ENCODE measurements at places on chromosomes 2 and 18.

DNA sequence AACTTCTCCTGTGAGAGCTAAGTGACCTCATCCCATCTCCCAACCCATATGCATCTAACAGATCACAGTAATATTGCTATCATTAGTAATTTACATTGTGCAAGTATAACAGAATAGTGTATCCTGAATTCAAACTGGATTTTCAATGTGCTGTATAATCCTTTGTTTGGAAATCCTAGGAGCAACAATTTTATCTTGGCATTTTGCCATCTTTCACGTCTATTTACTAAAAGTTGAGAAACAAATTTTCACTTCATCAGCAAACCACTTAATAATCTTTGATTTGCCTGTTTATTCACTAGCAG is 3.8 kb downstream of the HNRNPLL start:
- DNase-seq = no peak

- DNase-seq = no peak
Observed at GRCh38 chr18:240175-240574, 27.7 kb downstream of the THOC1 start.

DNA sequence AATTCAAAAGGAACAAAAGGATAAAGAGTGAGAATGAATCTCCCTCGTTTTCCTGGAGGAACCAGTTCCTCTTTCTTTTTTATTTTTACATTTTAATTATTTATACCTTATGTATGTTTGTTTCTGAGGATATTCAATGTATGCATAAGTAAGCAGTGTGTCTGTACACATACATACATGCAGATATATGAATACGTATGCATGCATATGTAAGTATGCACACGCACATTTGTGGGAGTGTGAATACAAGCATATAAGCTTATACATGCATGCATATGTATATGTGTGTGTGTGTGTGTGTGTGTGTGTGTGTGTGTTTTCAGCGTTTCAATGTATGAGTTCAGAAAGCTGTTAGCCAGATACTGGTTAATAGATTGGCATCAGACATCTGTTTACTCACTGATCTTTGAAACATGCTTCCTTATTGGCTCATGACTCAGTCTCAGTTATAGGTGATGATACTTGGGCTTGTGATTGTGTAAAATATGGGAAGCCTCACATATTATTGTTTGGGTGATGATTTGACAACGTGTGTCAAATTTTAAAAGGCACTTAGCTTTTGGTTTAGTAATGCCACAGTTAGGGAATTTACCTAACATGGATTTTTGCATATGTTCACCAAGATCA is 279.7 kb upstream of the TRIB2 start:
- DNase-seq = no peak

GRCh38 chr2:67108231-67108630 is 288.9 kb upstream of the ETAA1 start:
- DNase-seq = no peak

GRCh38 chr18:39232490-39232889 is 1666.9 kb upstream of the CELF4 start:
- DNase-seq = no peak

DNA sequence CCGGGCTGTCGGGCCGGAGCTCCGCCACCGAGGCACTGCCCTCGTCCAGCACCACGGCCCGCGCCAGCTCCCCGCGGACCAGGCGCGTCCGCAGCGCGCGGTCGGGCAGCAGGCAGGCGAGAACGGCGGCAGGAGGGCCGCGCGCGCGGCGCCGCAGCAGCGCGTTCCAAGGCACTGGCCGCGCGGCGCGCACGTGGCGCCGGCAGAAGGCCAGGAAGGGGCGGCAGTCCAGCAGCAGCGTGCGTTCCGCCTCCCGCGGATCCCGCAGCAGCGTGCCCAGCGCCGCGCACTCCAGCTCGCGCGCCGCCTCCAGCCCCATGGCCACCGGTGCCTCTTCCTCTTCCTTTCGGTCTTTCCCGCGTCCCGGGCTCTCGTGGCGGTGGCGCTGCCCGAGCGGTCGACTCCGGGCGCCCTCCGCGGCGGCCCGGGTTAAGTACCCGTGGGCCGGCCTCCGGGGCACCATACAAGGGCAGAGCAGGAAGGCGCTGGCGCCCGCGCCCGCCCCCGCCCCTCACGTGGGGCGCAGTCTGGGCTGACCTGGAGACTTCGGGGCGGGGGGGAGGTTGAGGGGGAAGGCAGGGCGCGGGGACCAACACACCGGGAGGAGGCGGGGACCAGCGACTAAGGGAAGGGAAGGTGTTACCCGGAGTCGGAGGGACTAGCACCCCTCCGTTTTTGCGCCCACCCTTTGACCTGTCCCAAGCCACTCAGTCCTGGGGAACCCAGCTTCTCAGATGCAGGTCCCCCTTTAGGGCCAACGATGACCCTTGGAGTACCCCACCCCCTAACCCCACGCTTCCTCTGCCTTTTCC is at the start of gene DUSP2:
DUSP2 (minus strand) TSS at position 405 of the 812 bp plus-strand sequence; CDS start at position 319, 86 bp downstream.
- peak; percentile 91 for DNase-seq

- DNase-seq = no peak
Observed at GRCh38 chr2:185221-185620, 78.6 kb downstream of the SH3YL1 start.

DNA sequence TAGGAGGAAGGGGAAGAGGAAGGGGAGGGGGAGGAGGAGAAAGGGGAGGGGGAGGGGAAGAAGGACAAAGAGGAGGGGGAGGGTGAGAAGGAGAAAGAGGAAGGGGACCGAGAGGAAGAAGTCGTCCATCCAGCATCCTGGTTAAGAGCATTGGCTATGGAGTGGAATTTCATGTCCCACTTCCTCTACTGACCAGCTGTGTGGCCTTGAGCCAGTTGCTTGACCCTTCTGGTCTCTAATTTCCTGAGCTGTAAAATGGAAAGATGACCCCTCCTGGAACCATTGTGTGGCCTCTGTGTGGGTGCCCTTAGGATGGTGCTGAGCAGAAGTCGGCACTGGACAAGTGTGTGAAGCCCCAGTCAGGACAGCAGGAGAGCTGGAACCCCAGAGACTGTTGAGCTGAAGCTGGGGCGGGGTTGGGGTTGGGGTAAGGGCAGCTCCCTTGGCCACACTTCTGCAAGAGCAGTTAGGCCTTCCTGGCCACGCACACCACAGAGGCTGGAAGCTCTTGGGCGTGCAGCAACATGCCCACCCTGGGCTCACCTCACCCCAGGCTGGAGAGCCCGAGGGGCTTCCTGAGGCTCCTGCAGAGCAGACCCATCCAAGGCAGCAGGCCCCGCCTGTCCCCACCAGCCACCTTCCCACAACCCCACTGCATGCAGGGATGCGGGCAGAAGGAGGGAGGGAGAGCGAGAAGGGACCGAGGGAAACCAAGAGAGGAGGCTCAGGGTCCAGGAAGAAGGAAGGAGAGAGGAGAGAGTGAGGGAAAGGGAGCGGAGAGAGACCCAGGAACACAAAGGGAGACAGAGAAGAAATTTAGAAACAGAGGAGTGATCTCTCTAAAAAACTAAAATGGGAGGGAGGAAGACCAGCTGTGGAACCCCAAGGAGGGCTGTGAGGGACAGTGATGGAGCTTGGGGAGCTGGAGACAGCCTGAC is 16.2 kb downstream of the ADRA2B start:
- DNase-seq = no peak

GRCh38 chr2:68193144-68193543 is 35.5 kb downstream of the PNO1 start:
- DNase-seq = no peak

DNA sequence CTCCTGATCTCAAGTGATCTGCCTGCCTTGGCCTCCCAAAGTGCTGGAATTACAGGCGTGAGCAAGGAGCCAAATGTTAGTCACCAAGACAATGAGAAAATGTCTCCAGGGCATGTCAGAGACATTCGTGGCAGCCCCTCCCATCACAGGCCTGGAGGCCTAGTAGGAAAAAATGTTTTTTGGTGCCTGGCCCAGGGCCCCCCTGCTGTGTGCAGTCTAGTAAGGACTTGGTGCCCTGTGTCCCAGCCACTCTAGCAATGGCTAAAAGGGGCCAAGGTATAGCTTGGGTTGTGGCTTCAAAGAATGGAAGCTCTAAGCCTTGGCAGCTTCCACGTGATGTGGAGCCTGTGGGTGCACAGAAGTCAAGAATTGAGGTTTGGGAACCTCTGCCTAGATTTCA is 12.5 kb upstream of the TXNL4A start:
- no peak for DNase-seq

DNA sequence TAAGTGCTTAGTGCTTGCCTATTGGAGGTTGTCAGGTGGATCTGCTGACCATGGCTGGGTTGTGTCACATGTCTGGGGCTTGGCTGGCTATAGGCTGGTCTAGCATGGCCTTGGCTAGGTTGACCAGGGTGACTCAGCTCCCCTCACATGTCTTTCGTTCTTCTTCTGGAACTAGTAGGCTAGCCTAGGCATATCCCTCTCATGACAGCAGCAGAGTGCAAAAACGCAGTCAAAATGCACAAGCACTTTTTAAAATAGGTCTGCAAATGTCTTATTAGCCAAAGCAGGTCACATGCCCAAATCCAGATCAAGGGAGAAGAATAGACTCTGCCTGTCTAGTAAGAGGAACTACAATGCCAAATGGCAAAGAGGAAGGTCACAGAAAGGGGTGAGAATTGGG is 179.7 kb upstream of the ACVR2A start:
- no peak for DNase-seq

DNA sequence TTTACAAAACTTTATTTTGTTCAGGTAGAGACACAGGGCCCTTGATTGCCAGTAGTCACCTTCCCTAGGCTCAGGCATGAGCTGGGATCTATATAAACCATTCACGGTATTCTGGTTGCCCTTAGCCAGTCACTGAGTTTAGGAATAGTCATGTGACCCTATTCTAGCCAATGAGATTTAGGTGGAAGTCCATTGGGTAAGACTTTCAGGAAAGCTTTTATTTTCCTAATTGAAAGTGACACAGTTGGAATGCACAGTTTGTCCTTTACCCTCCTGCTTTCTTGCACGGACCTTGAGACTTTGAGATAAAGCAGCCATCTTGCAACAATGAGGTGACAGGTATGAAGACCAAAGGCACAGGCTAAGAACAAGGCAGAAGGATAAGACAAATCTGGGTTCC is 21.5 kb downstream of the SLC4A5 start:
- DNase-seq = no peak

DNA sequence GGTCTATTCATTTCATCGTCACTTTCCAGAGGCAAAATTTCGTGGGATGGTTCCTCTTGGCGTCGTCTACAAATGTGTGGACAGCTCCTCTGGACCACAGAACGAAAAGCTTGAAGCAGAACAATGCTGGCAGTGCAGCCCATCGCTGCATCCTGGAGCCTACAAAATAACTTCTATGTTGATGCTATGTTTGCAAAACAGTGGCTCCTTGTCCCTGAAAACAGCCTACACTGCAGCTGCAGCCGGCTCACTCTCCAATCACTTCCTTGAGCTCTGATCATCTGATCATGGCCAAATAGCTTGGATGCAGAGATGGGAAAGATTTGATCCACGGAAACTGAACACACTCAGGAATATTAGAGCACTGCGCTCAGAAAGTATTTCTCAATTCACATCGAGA is 60.0 kb downstream of the DOCK10 start:
- no peak for DNase-seq

- no peak for DNase-seq
Observed at GRCh38 chr2:147989809-147990403, 30.6 kb downstream of the ORC4 start.

GRCh38 chr2:28271919-28272250 is 120.8 kb upstream of the FOSL2 start:
- DNase-seq = no peak
